ENCODE measurements at places on chromosomes 13 and 19.

DNA sequence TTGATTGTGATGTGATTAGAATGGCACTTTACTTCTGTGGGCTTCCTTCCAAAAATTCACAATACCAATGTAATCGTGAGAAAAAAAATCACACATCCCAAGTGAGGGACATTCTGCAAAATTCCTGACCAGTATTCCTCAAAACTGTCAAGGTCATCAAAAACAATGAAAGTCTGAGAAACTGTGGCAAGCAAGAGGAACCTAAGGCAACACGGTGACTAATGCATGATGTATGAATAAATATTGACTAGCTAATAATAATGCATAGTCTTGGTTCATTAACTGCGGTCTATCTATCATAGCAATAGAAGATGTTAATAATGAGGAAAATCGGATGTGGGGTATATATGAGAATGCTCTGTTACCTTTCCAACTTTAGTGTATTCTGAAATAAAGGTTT lies 159.0 kb downstream of the RFC3 start:
- DNase-seq, result no peak

- no peak for DNase-seq
These were observed 76.0 kb downstream of the ELF1 start for GRCh38 chr13:40943073-40943472.

DNA sequence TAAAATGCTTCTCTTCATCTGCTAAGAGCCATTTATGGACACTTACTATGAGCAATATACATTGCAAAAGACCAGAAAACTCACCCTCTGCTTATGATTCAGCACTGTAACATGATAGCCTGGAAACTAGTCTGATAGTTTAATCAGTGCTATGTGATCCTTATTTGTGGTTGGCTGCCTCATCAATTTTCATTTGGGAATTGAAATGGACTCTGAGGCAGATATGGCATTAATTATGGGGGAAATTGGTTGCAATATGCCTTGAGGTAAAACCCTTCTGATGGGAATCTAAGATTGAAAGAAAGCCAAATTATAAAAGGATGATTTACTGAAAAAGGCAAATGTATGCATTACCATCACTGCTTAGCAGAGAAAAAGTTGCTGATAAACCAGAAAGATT lies 33.5 kb downstream of the FAM216B start:
- DNase-seq, result no peak

DNA sequence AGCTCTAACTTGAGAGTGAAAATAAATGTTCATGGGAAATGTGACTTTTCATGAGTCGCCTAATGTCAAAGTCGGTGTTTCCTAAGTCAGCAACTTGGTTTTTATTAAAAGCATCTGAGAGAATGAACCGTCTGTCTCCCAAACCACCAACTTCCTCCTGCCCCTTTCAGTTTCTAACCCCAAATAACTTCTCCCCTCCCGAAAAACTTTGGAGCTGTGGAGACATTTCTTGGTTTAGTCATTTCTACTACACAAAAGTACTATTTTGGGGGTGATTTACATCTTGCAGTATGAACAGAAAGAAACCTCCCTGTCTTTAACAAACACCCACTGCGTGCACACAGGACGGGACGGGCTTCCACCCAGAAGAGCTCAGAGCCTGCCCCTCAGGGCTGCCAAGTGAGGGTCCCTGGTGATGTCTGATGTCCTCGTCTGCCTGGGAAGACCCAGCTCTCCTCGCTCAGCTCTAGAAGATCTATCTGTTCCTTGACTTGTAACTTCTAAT lies 65.0 kb downstream of the RASA3 start:
- DNase-seq, result no peak

Data from stimulated activated CD8-positive, alpha-beta memory T cell treated with anti-CD3 and anti-CD28 coated beads, Interleukin-7, amount 100 ng/mL, for 24 hours (primary cell).